ENCODE measurements at places on chromosomes 2 and 18. TPM values are rescaled to one million over a fixed set of nuclear protein-coding genes. Genes with fewer than 3 reads are reported as not detected.

Gene TCF7L1
- total RNA-seq = 0.07 TPM

DNA sequence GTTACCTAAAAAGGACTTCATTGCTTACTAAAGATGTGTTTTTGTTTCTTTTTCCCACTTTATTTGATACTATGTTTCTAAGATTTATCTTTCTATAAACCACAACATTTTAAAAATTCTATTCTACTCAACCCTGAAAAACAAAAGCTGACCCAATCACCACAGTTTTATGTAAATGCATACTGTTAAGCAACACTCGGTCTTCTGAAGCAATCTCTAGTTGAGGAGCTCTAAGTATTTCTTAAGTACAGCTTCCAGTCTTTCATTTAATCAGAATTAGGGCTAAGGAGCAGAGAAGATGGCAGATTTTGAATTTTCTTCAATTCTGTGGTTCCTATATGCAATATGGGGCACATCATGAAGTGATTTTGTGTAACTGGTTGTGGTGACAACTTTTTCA, 72.2 kb upstream of the SLC4A10 start:
- DNase-seq = no peak

DNA sequence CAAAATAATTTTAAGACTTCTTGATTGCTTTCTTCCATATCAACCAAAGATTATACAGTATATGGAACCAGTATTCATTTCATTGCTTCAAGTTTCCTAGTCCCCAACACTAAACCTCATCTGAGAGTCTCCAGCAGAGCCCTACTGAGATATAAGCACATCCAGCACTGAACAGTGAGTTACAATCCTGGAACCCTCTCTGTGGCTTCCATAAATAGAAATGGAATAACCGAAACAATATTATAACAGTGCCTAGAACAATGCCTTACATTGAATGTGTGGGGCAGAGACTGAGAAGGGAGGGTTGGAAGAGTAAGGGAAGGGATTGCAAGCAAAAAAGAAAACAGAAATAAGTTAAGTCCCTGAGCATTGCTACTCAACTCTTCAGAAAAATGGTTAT, 18.9 kb downstream of the AAK1 start:
- no peak for DNase-seq

DNA sequence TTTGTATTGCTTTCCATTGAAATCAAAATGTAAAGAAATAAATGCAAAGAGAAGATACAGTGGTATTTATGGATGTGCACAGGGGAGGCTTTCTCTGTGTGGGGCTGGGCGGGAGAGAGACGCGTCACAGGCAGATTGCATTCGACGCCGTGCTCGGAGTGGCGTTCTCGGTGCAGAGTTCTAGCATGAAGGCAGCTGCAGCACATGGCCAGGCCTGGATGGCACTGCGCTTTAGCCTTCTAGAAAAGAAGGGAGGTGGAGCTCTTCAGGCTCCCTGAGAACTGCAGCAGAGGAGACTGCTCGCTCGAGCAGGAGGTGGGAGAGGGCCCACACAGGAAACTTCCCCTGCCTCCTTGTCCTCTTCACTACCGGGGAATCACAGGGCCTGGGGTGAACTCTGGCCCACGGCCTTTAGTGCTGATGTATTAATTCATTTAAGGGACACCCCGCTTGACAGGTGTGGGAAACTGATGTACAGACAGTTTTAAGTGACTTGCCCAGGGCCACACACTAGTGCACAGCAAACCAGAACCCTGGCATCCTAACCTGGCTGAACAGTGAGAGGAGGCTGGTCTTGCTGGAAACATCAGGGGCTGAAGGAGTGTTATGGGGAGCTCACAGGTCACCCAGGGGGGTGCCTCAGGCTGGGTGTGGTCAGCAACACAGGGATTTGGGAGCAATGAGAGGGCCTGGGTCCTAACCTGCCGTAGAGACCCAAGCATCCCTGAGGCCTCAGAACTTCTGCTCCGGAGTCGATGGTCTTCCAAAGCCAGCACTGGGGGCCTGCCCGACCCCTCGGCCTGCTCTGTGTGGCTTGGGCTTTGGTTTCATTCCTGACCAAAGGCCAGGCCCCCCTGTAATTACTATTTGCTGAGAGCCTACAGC, 199.9 kb downstream of the HDAC4 start:
- DNase-seq = no peak

Gene RNF152
- 0.02 TPM for total RNA-seq

DNA sequence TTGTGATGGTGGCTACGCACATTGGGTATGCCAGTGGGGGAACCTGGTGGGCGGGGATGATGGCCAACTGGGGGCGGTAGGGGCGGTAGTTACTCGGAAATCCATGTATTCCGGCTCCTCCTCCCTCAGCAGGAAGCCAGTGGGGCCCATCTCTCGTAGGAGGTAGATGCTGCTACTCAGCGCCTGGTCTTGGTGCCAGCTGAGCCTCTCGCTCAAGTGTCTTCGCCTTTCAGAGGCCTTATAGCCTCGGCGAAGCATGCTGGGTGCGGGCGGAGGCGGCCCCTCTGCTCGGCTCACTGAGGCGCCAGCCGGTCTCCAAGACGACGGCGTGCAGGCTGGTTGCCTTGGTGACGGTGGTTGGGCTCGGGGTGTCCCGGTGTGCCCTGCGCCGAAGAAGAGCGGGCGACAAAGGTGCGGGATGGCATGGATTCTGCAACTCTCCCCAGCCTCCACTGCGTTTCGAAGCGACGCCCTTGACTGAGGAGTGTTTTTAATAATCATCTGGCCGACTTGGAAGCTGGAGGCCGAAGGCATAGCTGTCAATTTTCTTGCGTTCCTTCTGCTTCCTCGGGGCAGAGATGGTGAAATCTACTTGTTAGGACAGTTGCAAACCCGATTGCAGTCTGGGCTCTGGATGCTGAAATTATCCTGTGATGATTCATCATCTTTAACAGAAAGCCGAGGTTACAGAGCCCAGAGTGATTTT, at the start of gene ZSWIM2:
Gene ZSWIM2 (minus strand): TSS at position 298 of the 706 bp plus-strand sequence. CDS start 40 bp downstream, at position 258.
- no peak for DNase-seq

- no peak for DNase-seq
Observed at GRCh38 chr2:156867201-156867600, 390.3 kb upstream of the GALNT5 start.

DNA sequence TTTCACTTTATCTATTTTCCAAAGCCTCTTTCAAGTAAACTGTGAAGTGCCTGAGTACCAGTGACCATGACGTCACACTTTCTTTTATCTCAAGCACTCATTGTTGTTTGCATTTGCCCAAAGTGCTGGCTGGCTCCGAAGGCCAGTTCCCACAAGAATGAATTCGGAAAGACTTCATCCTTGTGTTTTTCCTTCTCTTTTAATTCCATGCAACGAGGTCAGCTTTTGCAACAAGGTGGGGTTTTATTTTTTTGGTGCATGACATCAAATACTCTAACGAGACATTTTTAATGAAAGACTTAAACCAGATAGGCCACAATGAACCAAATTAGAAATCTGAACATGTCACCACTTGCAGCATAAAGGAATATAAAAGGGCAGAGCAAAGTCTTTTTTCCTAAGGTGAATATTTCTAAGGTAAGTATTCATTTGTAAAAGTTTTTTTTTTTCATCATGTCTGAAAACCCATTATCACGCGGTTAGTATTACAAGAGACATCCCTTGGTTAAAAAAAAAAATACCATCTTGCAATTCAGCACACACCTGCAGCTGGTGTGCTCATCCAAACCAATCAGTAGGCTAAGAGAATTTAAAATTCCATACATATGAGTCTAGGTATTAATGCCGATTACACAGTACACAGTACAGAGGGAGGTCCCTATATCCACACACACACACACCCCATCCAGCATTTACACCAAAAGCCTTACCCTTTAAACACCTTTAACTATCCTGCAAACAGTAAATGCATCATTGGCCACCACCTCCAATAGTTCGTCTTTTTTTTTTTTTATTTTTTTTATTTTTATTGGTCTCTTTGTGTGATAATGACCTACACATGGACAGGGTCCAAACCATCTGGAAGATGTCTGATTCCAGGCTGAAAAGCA, 2.3 kb downstream of the ARL4C start:
- no peak for DNase-seq

DNA sequence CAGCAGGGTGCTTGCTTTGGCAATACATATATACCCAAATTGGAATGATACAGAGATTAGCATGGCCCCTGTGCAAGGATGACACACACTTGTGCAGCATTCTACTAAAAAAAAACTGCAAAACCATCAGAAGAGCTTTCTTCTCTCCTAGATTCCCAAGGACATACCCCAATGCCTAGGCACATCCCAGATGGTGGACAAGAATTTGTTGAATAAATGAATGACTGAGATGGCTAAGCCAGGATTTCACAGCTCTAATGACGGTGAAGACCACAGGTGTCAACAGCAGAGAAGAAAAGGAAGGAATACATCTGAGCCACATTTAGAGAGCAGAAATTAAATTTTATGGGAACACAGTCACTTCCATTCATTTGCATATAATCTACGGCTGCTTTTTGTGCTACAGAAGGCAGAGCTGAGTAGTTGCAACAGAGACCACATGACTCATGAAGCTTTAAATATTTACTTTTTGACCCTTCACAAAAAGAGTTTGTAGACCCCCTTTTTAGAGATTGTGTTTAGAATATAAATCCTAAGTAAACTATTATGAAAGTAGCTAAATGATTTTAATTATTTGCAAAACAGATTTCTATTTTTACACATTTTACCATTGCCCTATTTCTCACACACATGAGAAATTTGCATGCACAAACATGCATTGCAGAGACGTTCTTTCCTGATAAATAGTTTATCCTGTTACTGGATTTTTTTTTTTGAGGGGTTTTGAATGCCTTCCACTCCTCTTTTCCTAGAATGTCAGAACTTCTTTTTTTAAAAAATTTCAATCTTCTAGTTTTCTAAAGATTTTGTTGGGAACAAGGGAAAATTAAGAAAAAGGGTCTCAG, 119.0 kb downstream of the PMAIP1 start:
- DNase-seq = no peak

Gene INHA
- total RNA-seq = not detected

DNA sequence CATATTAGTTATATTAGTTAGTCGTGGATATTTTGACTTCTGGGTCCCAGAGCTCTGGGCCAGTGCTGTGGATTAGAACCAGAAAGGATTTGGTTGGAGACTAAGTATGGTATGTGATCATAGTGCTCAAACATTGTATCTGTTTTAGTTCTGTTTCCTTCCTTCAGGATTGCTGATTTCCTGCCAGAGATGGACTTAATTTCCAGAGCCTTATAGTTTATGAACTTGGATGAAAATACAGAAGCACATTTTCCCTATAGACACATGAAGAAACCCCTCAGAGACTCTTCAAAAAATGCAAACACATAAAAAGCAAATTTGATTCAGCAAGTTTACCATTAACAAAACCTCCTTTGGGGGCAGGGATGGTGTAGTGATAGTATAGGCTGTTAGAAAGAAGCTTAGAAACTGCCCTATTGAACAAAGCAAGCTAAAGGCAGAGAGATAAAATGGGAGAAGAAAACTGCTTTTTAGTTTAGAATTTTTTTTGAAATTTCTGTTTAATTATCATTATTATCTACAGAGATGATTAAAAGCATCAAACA, 88.7 kb upstream of the EFEMP1 start:
- DNase-seq = no peak

Gene CNDP1
- 0.33 TPM for total RNA-seq

- DNase-seq = no peak
Observed at GRCh38 chr2:64875368-64875767, 113.8 kb upstream of the SLC1A4 start.

- DNase-seq = no peak
Observed at GRCh38 chr2:231521443-231521842, 8.8 kb downstream of the NMUR1 start.

Gene AQP12B
- total RNA-seq = not detected

DNA sequence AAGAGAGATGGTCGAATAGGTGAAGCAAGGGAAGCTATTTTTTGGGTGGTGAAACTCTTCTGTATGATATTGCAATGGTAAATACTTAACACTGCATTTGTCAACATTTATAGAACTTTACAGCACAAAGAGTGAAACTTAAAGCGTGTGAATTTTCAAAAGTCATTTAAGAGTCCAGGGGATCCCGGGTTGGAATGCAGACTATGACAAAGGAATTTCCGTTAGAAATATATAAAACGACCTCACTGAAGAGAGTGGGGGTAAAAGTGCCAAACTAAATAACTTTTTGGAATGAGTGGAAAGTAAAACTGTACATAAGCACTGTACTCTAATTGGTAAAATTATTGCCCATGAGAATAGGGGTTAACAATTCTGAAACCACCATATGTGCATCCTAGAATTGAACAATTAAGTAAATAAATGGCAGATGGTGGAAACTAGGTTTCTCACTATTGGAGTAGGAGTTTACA, 191.0 kb upstream of the FN1 start:
- DNase-seq = no peak

Gene SERPINB13
- total RNA-seq = not detected

Data from activated B cell treated with CpG ODN at 0.5 μM for 24 hours (primary cell).